Tibial artery (tissue), 4 donors: ENCODE measurements at places on chromosomes 16 and 17.

GRCh38 chr17:60757437-60757836 is 79.8 kb downstream of the BCAS3 start:
- H3K36me3 ChIP-seq = peaks cover 4% of the 10 kb centered on the region
- H3K27ac ChIP-seq = no peak overlapping the region
- H3K4me1 ChIP-seq = no peaks in the 10 kb centered on the region

- H3K27ac ChIP-seq = peak overlapping the region; percentile 60
- no peaks in the 10 kb centered on the region for H3K27me3 ChIP-seq
- H3K4me3 ChIP-seq = peak overlapping the region; percentile 67
- no peaks in the 10 kb centered on the region for H3K36me3 ChIP-seq
- no peak for DNase-seq
- no peaks in the 10 kb centered on the region for H3K4me1 ChIP-seq
Observed at GRCh38 chr17:68205808-68206720, 41.8 kb upstream of the AMZ2 start.

DNA sequence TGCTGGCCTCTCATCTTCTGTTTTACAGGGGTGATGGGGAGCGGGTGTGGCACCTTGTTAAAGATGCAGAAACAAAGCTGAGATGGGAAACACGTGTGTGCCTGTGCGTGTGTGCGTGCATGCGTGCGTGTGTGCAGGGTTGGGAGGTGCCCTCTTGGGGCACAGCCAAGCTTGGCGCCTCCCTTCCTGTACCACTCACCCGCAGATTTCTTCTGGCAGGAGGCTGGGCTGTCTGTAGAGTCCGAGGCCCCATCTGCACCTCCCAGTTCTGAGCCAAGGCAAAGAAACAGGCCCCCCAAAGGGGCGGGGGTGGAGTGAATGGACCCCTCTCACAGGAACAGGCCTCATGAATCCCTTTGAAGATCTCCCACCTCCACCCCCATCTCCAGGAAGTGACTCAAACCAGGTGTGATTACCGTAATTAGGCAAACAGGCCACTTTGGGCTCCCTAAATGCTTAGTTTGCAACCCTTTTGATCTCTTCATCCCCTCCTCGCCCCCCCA is 20.9 kb downstream of the TNS4 start:
- H3K27ac ChIP-seq = no peak overlapping the region
- DNase-seq = no peak
- no peaks in the 10 kb centered on the region for H3K36me3 ChIP-seq

GRCh38 chr17:20157001-20157310 is 147.8 kb downstream of the SPECC1 start:
- DNase-seq = no peak
- H3K4me1 ChIP-seq = no peaks in the 10 kb centered on the region
- peak overlapping the region; percentile 76 for H3K27ac ChIP-seq
